ENCODE measurements at places on chromosomes 7 and 10.

- no peak for DNase-seq
Measured at GRCh38 chr7:20095436-20095835, 121.7 kb downstream of the MACC1 start.

- no peak for DNase-seq
Measured at GRCh38 chr7:110442381-110442837, 648.5 kb upstream of the LRRN3 start.

DNA sequence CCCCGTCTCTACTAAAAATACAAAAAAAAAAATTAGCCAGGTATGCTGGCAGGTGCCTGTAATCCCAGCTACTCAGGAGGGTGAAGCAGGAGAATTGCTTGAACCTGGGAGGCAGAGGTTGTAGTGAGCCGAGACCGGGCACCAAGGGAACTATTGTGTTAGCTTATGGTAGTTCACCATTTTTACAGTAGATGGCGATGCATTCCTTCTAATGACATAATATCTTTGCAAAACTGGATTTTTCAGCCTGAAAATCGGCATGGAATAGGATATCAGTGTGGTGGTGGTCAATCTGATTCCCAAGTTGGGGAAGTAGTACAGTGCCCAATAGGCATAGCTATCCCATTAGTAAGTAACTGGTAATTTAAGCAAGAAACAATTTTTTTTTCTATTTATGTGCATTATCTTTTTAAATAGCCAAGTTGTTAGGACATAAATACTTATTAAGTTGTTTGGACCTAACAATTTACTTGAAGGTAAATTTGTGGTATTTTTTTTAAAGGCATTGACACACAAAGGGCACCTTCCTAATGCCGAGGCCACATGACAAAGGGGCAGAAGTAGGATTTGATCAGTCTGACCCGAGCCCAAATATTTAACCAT, 17.6 kb upstream of the IMPDH1 start:
- no peak for DNase-seq

- no peak for DNase-seq
Measured at GRCh38 chr10:101224910-101225823, 4.1 kb downstream of the LBX1 start.
